Stimulated activated CD4-positive, alpha-beta T cell treated with anti-CD3 and anti-CD28 coated beads, Interleukin-12 subunit alpha, Interleukin-12 subunit beta, amount 100 ng/mL, for 24 hours (primary cell): ENCODE measurements at places on chromosomes 5 and 9.

- no peak for DNase-seq
Measured at GRCh38 chr5:111153483-111153882, 61.3 kb downstream of the WDR36 start.

- no peak for DNase-seq
Measured at GRCh38 chr5:153445875-153446579, 44.4 kb upstream of the GRIA1 start.

- no peak for DNase-seq
Measured at GRCh38 chr9:99749641-99750040, 72.0 kb upstream of the NR4A3 start.

- no peak for DNase-seq
Measured at GRCh38 chr9:18106006-18106560, 367.9 kb upstream of the ADAMTSL1 start.

- no peak for DNase-seq
Measured at GRCh38 chr9:136729144-136729543, 13.6 kb downstream of the LCN10 start.

- DNase-seq, result no peak
Measured at GRCh38 chr9:33659921-33660320, 135.4 kb upstream of the PRSS3 start.

DNA sequence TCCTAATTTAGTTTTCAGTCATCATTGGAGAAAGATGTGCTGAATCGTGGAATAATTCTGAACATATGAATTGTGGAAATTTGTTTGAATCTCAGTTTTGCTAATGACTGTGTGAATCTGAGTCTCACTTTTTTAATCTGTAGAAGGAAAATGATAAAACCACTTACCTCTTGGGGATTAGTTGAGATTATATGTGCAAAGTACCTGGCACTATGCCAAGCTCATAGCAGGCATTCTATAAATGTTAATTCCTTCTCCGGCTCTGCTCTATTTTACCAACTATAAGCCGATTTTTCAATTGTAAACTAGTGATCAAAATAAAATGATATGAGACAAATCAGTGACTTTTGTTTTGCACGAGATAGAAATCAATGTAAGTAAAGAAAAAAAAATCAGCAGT is 290.8 kb downstream of the TRPM3 start:
- no peak for DNase-seq

- DNase-seq, result no peak
Measured at GRCh38 chr9:75128535-75128934, 40.2 kb downstream of the OSTF1 start.

- DNase-seq, result no peak
Measured at GRCh38 chr5:150219142-150219541, 29.3 kb downstream of the SLC6A7 start.

DNA sequence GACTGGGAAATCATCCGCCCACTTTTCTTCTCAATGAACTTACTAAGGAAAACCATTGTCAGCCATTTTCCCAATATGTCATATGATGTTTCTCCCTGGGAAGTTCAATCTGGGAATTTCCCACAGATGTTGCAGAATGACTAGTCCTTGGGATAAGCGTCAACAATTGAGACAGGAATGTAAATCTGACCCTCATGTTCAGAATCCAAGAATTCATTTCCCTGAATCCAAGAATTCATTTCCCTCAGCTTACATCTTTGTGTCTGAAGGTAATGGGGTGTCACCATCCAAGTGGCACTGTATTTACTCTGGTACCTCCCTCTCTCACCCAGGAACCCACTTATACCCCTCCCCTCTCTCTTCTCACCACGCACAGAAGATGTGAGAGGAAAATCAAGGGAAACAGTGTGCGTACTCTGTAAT is 7.4 kb downstream of the KLF9 start:
- no peak for DNase-seq

- no peak for DNase-seq
Measured at GRCh38 chr5:144028058-144028457, 142.4 kb downstream of the YIPF5 start.

- DNase-seq, result no peak
Measured at GRCh38 chr9:123085916-123086315, 52.4 kb downstream of the GPR21 start.

DNA sequence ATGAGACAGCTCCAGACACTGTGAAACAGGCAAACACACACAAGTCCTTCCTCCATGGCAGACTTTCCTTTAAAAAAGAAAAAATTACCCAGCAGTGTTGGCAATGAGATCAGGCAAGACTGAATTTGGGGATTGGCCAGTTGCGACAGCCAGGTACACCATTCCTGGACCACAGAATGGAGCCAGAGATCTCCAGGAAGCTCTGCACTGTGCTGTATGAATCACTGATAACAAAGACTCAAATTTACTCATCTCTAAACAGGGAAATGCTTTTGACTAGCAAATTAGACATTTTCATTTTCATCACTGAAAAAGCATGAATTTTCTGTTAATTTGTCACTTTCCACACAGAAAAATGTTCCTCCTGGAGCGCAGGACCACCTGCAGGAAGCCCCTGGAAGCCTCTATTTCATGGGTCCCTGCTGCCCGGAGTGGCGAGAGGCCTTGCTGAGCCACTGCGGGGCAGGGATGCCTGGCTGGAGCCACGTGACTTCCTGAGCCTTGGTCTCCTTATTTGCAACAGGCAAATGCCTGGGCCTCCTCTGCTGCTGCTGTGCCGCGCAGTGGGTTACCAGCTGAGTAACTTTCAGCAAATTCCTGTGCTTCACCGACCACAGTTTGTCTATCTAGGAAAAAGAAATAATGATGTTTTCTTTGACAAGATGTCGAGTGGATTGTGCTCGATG is 185.9 kb upstream of the ZNF618 start:
- no peak for DNase-seq

DNA sequence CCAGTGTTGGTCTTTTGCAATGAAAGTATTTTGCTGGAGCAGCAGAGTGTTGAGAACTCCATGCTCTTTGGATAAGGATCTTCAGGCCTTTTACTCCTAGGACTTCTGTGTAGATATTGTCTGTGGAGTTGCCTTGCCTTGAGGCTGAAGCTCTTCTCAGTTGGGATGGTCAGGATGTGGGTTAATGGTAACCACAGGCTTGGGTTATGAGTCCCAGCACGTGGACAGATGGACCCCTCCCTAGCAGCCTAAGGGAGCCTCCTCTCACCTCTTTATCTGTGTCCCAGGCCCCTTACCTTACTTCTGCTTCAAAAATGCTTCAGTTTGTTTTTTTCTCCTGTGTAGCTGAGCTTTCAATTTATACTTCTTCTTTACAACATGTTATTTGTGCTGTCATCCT is 109.9 kb downstream of the MEGF10 start:
- no peak for DNase-seq

- DNase-seq, result no peak
Measured at GRCh38 chr9:129803676-129804060, 684 bp downstream of the TOR1B start.
